Type B pancreatic cell (in vitro differentiated cells): ENCODE measurements at places on chromosomes 11 and 22.

- DNase-seq = no peak
These were observed 5.0 kb downstream of the PLCB3 start for GRCh38 chr11:64256300-64256699.

DNA sequence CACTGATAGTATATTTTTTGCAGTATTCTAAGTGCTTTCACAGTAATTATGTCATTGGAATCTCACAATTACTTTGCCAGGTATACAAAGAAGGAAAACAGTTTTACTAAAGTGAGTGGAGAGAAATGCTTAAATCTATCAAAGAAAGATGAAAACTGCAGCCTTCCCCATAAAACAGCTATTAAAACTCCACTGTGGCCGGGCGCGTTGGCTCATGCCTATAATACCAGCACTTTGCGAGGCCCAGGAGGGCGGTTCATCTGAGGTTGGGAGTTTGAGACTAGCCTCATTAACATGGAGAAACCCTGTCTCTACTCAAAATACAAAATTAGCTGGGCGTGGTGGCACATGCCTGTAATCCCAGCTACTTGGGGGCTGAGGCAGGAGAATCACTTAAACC lies 19.1 kb downstream of the OR51E1 start:
- DNase-seq = no peak

- DNase-seq = peak; percentile 83
These were observed at the start of gene SH3BP1 for GRCh38 chr22:37639070-37639760. Gene SH3BP1, plus strand, starts transcription at chr22:37639669. Its CDS starts 119 bp downstream, at chr22:37639788.

DNA sequence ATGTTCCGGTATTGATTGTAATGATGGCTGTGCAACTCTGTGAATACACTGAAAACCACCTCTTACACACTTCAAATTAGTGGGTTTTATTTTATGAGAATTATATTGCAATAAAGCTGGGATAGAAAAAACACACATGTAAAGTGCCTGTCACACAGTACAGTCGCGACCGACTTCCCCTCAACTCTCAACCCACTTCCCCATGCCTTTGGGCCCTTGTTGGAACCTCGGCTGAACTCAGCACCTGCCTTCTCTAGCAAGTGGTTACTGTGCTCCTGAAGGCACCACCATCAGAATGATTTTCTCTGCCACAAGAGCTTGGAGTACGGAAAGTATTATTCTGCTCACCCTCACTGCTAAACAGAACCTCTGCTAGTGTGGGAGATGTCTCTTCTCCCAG lies 13.5 kb downstream of the KCNJ1 start:
- DNase-seq = no peak

DNA sequence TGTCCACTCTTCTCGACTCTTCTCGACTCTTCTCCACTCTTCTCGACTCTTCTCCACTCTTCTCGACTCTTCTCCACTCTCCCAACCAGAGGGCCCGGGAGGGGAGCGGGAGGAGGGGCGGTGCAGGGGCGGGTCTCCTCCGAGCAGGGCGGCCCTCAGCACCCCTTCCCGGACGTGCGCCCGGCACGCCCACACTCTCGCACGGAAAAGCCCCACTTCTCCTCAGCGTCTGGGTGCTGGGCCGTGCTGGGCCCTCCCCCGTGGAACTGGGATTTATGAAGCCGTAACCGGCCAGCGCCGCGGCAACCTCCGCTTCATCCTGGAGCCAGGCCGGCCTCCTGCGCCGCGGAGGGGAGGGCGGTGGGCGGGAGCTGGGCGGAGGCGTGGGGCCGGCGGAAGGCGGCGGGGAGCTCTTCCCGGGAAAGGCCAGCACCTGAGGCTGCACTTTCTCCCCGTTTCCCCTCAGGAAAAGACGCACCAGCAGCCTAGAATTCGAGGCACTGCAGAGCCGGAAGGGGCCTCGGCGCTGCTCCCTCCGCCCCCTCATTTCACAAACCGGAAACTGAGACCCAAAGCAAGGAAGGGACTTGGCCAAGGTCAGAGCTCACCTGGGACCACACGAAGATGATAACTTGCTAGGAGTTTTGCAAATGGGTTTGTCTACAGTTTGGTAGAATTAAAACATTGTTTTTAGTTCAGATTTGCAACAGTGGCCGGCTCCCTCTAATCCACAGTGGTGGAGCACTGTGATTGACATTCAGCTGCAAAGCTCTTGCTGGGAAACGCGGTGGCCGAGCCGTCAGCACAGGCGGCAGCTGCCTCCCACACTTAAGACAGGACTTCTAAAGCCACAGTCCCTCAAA lies 31.6 kb upstream of the JAM3 start:
- DNase-seq = peak; percentile 79
